ENCODE measurements at places on chromosomes 11 and 22.

- no peak for DNase-seq
These were observed 27.9 kb downstream of the INCENP start for GRCh38 chr11:62151737-62152102.

GRCh38 chr22:37896939-37897338, 9.2 kb upstream of the MICALL1 start:
- DNase-seq = no peak

DNA sequence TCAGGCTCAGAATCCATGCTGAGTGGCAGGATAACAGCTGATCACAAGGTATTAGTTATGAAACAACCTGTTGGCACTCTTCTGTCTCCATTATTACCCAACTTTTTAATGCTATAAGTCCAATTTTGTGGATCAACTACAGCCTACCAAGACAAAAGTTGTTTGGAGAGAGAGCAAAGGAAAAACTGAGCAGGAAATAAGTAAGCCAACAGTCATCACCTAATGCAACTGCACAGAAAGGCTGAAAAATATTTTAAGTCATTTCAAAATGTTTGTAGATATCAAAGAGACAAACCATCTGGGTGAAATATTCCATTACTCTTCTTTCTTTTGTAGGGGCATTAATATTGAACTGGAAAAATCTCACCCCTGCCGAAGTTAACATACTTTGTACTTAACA, 41.6 kb downstream of the FDX1 start:
- no peak for DNase-seq

- DNase-seq = no peak
These were observed 4.6 kb downstream of the MALAT1 start for GRCh38 chr11:65503368-65503948.

GRCh38 chr11:110631551-110631950, 80.7 kb downstream of the ARHGAP20 start:
- no peak for DNase-seq

DNA sequence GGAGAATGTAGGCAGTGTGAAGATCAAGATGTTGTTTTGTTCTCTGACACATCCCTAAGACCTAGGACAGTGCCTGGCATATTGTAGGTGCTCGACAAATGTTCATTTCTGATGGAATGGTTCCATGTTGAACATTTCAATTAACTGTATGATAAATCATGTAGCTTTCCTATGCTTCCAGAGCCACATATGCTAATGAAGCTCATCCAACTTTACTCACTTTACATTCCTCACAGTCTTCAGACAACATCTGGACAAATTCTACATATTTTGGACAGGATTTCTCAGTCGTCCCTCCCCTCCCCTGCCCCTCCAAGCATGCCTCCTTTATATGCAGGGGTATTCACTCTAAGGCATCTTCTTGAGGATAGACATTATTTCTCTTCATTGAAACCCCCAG, 177.9 kb downstream of the BLID start:
- DNase-seq = no peak

DNA sequence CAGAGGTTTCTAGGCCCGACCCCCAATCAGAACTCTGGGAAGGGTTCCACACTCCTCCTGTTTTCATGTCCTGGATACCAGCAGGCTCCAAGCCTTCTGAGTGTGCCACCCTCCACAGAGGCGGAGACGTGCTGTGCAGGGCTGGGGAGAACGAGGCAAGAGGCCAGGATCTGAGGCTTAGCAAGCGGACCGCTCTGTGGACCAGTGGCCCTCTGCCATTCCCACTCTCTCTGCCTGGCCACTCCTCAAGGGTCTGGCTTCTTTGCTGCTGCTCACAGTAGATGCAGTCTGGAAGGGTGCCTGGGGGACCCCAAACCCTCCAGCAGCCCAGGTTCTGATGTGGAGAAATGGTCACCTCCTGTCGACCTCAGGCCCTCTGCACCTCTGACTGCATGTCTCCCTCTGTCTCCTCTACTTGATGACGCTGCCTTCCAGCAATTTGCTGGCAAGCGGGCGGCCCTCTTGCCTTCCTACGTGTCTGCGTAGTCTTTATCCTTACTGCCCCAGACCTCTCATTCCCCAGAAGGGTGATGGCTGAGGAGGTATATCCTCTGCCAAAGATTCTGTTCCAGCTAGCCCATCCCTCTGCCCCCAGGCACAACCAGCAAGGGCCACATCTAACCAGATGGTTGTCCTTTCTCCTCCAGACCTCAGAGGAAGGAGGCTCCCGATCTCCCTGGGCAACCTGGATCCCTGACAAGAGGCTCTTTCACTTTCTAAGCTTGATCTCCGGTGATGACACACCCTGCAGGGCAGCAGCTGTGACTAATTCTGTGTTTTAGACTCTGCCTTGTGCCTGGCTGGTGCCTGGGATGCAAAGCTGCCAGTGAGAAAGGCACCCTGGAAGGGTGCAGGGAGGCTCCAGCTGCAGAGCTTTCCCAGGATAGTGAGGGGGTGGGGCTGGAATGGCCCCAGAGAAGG, 87.3 kb downstream of the NAT10 start:
- no peak for DNase-seq

DNA sequence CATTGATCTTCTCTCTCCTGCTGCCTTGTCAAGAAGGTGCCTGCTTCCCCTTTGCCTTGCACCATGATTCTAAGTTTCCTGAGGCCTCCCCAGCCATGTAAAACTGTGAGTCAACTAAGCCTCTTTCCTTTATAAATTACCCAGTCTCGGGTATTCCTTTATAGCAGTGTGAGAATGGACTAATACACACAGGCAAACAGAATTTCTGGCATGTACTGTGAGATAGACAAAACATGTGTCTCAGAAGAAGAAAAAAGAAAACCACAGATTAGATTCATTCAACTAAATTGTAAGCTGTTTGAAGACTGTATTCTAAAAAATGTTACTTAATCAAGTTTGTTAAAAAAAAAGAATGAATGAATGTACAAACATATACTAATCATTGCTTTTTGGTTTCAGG, 1.5 kb upstream of the MMP20 start:
- DNase-seq = no peak

DNA sequence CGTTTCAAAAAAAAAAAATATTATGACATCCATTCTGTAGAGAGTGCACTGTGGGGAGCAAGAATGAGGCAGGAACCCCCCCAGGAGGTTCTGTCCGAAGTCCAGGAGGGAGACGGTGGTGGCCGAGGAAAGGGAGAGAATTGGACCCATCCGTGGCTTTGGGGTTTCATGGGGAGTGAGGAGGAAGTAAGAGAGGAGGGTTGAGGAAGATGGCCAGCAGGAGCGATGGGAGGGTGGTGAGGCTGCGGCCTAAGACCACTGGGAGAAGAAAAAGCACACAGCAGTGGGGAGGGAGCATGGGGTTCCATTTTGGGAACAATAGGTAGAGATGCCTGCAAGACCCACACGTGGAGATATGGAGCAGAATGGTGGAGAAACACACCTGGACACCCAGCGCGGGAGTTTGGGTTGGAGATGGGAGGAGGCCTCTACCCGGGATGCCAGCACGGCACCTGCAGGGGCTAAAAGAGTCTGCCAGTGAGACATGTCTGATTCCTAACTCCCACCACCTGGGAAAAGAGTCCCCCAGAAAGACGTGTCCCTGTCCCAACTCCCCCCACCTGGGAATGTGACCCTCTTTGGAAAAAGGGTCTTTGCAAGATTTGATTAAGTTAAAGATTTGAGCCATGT, 72.5 kb upstream of the SHANK2 start:
- DNase-seq = no peak

DNA sequence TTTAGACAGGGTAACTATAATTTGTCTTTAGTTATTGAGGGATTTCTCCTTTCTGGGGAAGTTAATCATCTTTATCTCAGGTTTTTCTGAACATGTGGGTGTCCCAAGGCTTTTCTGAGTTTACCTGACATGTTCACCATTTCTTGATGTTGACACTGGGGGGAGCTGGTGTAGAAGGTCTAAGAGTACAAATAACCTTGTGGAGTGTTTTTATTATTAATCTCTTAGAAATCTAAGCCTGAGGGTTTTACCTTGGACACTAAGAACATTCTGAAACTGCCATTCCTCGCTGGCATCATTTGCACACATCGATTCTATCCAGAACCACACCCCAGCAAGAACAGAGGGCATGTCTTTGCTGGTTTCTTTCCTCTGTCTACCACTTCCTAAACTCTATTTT, 15.6 kb upstream of the C11orf91 start:
- no peak for DNase-seq

- no peak for DNase-seq
These were observed 1.1 kb upstream of the NECTIN1 start for GRCh38 chr11:119729951-119730613.

DNA sequence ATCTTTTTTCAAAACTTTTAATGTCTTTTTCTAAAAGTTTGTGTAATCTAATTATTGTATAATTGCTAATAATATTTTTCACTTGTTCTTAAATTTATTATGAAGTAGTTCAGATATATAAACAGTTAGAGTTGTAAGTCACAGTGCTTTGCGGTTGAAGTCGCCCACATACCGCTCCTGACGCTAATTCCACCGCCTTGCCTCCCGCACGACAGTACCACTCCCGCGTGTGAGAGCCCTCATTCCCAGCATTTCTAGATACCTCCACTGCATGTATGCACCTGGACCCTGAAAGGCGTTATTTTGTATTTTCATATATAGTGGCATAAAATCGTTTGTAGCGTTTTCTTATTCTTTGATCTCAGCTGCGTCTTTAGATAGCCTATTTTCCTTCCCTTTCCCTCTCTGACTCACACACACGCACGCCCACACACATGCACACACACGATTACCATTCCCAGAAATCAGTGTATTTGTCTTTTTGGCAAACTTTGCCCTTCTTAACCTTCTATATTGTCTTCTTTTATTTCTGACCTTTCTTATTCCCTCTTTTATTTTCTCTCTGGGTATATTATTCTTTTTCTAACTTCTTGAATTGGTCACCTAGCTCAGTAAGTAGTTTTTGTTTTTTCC, 56.4 kb upstream of the PITPNB start:
- DNase-seq = no peak

GRCh38 chr22:50737728-50738648, at the start of gene ACR:
ACR (plus strand) TSS chr22:50738204; CDS start chr22:50738236, 32 bp downstream.
- DNase-seq = no peak

- DNase-seq = no peak
These were observed 5.4 kb downstream of the MUS81 start for GRCh38 chr11:65865550-65866172.

GRCh38 chr11:66996609-66997273, 21.6 kb downstream of the C11orf86 start:
- DNase-seq = no peak

GRCh38 chr11:110801328-110801727, 89.1 kb upstream of the ARHGAP20 start:
- no peak for DNase-seq

DNA sequence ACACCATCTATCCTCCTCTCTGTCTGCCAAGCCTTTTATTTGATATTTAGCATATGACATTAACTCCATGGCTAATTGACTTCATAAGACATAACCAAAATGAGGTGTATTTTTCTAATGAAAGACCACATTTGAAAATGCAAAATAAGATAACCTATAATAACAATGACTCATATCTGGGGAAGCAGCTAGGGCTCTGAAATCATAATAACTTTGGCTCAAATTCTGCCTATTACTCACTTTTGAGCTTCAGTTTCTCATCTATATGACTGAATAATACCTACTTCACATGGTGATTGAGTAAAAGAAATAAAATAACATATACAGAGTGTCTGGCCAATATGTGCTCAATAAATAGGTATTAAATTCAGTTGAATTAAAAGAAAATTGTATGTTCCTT, 1419.8 kb upstream of the TENM4 start:
- no peak for DNase-seq

- DNase-seq = no peak
These were observed 60.6 kb downstream of the NXPE2 start for GRCh38 chr11:114738954-114739353.

GRCh38 chr11:62682518-62682917, 3.6 kb upstream of the UBXN1 start:
- no peak for DNase-seq

GRCh38 chr22:24434471-24435322, 7.3 kb downstream of the ADORA2A start:
- DNase-seq = no peak

- no peak for DNase-seq
These were observed 19.4 kb downstream of the SUSD2 start for GRCh38 chr22:24200619-24201212.

DNA sequence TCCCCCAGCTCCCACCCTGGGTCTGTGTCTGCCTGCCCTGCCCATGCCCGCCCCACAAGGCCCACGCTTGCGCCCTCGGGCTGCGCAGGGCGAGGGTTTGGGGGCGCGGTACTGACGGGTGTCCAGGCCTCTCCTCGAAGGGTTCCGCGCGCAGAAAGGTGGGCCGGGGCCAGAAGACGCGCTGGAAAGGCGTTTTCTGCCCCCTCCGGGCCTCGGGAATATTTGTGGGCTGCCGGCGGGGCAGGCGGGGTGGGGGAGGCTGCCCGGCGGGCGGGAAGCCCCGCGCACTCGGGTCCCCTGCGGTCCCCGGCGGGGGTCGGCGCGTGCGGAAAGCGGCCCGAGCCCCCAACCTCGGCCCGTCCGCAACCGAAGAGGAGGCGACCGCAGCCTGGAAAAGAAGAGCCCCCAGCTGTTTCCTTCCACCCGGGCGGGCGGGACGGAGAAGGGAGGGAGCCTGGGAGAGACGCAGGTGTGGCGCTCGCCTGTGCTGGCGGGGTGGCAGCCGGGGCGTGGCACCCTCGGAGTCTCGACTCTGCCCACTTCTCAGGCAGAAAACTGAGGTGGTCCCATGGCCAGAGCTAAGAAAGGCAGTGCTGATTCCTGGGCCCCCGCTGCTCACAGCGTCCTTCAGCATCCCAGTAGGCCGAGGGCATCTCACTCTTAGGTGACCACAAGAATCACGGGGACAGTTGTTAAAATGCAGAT, 59.0 kb downstream of the THAP12 start:
- DNase-seq = no peak

DNA sequence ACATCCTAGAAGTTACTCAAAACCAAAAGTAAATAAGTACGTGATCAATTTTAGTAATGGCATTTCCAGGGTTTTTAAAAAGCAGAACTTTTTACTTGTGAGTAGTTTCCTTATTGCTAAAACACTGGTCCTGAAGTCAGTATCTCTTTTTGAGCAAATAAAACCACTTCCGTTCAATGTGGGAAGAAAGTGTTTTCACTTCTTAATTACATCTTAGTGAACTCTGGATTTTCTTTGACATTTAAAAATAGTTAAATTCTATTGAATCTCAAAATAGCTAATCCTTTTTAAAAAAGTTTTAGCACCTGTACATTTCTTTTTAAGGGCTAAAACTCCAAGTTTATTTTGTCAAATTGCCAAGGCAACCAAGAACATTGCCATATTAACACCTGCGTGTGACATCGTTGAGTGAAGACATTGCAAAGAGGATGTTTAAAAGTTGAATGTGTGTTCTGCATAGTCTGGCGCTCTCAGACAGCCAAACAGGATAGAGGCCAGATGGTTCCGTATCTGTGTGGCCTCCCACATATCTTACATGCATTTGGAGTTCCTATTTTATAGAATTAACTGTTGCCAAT, 17.2 kb upstream of the OR5B21 start:
- no peak for DNase-seq

GRCh38 chr11:47407746-47408590, at the start of gene SLC39A13:
SLC39A13 (plus strand) TSS chr11:47408590; CDS start chr11:47410095, 1,505 bp downstream.
- no peak for DNase-seq

GRCh38 chr11:78414321-78415051, 3.1 kb downstream of the GAB2 start:
- DNase-seq = no peak

Data from NCI-H1436 treated with DMSO at 0.1 percent for 48 hours (cell line).